Putamen (tissue), 1 donor: ENCODE measurements at places on chromosomes 3 and 15.
A peak's percentile ranks its signal among the peaks of the same experiment; 100 is the strongest.

GRCh38 chr3:153320585-153321128, 158.6 kb downstream of the RAP2B start:
- DNase-seq: no peak

- DNase-seq: no peak
These were observed 29.3 kb downstream of the CCNL1 start for GRCh38 chr3:157130467-157131251.

GRCh38 chr15:70093481-70094319, 4.0 kb downstream of the TLE3 start:
- no peak for DNase-seq

GRCh38 chr3:102360183-102360860, 74.5 kb upstream of the ZPLD1 start:
- no peak for DNase-seq

DNA sequence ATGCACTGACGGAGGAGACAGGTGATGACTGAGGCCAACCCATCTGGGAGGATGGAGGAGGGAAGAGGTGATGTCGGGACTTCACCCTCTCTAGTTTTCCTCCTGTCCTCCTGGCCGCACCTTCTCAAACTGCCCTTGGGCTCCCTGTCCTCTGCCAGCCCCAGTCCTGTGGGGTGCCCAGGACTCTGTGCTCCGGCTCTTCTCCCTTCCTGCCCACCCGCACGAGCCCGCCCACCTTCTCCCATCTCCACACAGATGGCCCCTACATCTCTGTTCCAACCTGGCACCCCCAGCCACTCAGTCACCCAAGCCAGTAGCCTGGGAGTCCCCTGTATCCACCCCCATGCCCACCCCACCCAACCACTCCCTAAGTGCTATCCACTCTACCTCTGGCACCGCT, 206.7 kb upstream of the LINGO1 start:
- DNase-seq: no peak

DNA sequence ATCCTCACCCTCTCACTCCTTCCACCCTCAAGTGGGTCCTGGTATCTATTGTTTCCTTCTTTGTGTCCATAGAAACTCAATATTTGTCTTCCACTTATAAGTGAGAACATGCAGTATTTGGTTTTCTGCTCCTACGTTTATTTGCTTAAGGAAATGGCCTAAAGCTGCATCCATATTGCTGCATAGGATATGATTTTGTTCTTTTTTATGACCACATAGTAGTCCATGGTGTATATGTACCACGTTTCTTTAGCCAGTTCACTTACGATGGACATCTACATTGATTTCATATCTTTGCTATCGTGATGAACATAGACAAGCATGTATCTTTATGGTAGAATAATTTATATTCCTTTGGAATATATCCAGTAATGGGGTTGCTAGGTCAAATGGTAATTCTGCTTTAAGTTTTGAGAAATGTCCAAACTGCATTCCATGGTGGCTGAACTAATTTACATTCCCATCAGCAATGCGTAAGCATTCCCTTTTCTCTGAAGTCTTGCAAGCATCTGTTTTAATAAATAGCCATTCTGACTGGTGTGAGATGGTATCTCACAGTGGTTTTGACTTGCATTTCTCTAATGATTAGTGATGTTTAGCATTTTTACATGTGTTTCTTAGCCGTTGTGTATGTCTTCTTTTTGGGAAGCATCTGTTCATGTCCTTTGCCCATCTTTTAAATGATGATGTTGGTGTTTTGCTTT, 650.2 kb downstream of the ZNF385D start:
- no peak for DNase-seq

GRCh38 chr3:96012939-96013338, 801.5 kb upstream of the EPHA6 start:
- DNase-seq: no peak

GRCh38 chr3:11717768-11718636, 74.3 kb upstream of the VGLL4 start:
- no peak for DNase-seq

- DNase-seq: peak; percentile 63
These were observed 60.7 kb downstream of the RPL22L1 start for GRCh38 chr3:170809007-170809974.

DNA sequence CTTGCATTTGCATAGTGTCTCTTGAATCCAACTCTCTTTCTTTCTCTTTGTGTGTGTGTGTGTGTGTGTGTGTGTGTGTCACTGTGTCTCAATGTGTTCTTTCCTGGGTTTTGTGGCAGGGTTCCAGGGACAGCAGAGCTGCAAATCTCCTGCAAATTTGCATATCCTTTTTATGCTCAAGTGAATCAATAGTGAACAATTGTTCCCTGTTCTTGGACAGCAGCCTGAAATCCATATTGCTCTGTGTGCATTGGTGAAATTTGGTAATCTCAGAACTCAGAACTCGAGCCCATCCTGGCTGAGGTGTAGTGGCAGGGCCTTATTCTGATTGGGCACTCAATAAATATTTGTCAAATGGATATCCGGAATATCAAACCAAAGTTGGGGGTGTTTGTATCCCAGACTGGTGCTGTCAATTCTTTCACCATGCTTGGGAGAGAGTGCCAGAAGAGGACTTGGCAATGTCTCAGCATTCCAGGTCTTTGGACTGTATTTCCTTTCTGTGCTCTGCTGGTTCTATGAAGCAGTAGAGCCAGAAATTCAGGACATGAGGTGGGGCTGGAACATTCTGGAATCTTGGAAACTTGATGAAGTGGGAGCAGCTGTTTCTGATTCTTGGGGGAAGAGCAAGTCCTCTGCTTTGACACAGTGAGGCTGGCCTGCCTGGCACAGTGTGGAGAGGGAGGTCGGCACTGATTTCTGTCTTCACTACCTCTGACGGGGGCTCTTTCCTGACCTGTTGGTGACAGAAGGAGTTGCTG, 380.6 kb upstream of the C2CD4B start:
- peak; percentile 50 for DNase-seq

GRCh38 chr3:11481556-11481955, 162.2 kb downstream of the VGLL4 start:
- DNase-seq: no peak

DNA sequence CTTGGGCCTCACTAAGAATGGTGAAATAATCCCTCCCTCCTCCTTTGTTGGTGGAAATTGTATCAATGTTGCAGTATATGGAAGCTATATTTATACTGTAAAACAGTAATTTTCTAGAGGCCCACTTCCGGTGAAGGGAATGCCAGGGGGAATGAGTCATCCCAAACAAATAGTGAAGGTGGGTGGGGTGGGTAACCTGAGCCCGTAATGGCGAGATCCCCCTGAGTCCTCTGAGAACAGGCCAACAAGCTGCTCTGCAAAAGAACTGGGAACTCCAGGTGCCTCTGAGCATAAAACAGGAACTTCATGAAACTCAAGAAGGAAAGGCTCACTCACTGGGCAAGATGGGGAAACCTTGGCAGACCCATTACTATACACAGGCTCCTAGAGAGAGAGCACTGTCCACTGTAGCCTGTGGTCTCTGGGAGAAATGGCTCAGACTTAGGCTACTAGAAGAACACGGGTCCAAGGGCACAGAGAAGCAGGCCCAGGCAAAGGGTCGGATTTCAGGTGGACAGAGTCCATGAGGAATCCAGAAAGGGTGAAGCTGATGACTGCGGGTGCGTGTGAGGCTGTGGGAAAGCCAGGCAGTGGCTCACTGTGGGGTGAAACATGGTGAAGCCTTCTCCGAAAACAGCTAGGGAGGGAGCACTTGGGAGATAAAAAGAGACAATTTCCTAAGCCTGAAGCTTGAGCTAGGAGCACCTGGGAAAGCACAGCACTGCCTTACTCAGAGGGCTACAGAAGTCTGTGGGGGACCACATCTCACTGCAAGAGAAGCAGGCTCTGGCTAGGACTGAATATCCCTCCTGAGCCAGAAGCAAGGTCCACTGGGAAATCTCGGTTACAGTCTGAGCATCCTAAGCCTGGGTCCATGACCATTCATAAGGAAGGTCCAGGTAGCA, 19.8 kb downstream of the LARP6 start:
- DNase-seq: no peak

GRCh38 chr3:134877788-134878187, 82.7 kb downstream of the EPHB1 start:
- DNase-seq: no peak

GRCh38 chr15:64806509-64806908, 18.9 kb downstream of the PIF1 start:
- no peak for DNase-seq

DNA sequence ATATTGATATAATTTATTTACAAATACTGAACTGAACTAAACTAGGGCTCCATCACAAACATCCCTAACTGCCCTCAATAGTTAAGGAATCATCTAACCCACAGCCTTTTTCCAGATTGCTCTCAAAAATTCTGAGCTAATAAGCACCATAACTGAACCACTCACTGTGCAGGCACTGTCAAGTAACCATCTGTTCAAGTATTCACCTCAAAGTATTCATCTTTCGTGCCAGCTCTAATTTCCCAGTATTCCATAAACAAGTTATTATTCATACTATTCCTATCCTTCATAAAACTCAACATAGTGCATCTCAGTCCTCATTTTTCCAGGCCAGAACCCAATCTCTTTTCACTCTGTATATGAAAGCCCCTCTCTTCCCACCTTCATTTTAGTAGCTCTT, 41.1 kb downstream of the THBS1 start:
- DNase-seq: no peak

GRCh38 chr3:169659096-169659819, 4.3 kb downstream of the MECOM start:
- DNase-seq: no peak

DNA sequence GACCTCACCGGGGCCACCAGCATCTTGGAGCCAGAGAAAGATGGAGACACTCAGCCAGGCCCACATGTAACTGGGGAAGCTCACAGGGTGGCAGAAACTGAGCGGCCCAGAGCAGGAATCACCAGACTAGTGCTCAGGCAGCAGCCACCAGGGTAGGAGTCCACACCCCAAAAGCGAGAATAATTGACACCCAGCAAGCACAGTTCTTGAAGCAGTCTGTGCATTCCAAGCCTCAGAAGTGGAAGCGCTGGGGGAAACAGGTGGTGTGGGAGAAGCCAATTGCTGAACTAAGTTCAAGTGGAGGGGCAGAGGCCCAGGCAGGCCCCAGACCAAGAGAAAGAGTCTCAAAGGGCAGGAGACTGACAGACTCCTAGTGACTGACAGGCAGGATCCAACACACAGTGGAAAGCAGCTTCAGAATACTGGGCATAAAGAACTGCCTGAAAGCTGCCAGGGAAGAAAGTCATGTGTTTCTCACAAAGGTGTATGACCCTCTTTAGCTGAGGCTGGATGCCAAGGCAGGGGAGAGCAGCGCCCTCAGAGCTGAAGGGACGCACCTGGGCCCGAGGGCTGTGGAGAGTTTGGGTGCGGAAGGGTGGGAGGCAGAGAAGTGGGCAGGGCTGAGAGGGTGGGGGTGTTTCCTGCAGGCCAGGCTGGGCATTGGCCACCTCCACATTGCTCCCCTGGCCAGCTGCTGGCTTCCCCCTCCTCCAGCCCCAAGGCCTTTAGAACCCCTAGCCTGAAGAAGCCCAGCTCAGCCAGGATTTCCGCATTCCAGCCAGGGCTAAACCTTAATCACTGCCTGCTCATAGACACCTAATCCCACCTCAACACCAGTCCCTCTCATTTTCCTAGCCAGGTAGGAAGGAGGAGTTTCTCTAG, 7.7 kb downstream of the NT5DC2 start:
- DNase-seq: no peak

DNA sequence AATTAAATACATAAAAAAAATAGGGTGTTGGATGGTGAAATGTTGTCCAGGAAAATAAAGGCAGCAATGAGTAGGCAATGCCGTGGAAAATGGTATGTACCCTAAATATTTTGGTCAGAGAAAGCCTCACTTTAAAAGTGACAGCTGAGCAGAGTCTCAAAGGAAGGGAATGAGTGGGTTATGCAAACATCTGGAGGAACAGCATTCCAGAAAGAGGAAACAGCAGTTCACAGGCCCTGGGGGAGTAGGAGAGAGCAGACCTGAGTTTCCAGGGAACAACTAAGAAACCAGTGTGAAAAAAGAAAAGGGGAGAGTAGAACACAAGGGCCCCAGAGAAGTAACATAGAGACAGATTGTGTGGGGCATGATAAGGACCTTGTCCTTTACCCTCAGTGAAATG, 230.0 kb upstream of the CNTN3 start:
- no peak for DNase-seq

DNA sequence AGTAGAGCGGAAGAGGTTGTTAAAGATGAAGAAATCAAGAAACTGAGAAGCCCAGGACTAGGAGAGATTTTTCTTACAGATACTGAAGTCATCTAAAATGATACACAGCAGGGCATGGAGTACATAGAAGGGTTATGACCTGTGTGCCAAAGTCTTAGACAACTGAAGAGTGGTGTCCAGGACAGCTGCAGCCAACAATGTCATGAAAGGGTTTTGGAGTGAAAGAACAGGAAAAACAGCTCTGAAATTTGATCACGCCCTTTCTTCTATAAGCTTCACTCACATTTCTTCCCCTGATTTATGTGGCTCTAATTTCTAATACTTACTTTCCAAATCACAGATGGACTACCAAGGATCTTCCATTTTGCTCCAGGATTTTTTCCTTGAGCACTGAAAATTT, 3.0 kb downstream of the CFAP20DC start:
- DNase-seq: no peak

DNA sequence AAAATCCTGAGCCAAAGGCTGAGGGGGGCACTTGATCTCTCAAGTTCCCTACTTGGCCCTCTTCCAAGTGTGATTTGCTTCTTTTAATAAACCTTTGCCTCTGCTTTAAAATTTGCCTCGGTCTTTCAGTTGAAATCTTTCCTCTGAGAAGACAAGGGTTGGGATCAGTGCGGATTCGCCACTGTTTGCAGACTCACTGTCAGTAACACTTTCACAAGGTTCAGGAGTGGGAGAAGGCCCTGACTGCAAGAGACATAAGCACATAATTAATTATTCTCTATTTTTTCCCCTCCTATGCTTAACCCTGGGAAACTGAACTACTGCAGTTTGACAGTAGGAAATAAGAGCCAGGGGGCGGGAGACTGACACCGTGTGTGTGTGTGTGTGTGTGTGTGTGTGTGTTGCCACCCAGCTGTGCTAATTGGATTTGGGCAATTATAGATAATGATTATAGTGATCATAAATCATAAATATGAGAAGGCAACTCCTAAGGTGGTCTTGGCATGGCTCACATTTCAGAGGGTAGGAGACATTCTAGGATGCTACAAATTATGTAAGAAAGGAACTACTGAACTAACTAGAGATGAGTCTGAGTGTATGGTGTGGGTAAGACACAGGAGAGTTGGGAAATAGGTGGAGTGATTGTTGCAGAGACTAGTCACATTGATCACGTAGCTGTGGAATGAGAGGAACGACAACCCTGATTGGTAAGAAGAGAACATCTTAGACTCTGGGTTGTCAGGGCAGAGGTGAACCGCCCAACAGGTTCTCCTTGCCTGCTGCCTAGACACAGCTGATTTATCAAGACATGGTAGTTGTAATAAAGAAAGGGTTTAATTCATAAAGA, 5.5 kb upstream of the ZNF662 start:
- peak; percentile 8 for DNase-seq
